ENCODE measurements at places on chromosomes 6 and 20. TPM values are rescaled to one million over a fixed set of nuclear protein-coding genes. Genes with fewer than 3 reads are reported as not detected.

MUC21 gene
- not detected for total RNA-seq

PRRT1 gene
- total RNA-seq: 0.87 TPM

BEND6 gene
- 2.0 TPM for total RNA-seq

HCRTR2 gene
- total RNA-seq: not detected

C20orf141 gene
- not detected for total RNA-seq

RHAG gene
- 1.7 TPM for total RNA-seq

BMP7 gene
- total RNA-seq: 11.7 TPM

FOXP4 gene
- 15.7 TPM for total RNA-seq

TBPL1 gene
- 14.9 TPM for total RNA-seq

SAPCD1 gene
- 5.5 TPM for total RNA-seq

MBOAT1 gene
- total RNA-seq: 19.6 TPM

HLA-DRA gene
- 179 TPM for total RNA-seq

DNA sequence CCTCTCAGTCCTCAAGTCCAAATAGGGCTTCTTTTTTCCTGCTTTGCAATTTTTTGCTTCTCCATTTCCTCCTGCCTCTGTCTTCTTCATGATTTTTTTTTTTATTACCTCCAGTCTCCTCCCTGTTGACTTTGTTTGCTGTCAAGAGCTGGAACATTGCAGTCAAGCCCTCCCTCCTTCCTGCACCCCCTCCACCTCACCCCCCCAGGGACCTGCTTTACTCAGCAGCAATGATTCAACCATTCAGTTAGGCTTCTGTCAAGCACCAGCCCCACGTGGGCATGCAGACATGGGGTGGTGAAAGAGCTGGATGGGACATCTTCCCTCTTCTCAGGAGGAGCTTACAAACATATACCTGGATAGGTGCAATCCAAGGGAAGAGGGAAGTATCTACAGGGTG lies 142.4 kb downstream of the LRFN2 start:
- DNase-seq: no peak

GRCh38 chr20:4017051-4017712 lies 1.8 kb upstream of the RNF24 start:
- no peak for DNase-seq

DNA sequence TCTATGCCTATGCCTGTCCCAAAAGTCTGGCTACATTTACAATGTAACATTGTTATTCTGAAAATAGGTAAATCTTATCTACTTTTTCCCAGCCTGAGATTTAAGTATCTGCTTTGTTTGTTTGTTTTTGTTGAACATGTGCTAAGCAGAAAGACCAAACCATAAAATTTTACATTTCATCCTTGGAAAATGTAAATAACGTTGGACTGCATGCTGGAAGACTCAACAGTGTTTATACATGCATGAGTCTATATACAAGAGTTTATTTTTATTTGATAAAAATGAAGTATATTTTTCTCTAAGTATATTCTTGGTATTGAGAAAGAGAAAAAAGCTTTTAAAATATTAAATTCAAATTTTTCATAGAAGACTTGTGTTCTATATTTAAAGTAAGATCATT lies 12.1 kb upstream of the PDE10A start:
- DNase-seq: no peak

DNA sequence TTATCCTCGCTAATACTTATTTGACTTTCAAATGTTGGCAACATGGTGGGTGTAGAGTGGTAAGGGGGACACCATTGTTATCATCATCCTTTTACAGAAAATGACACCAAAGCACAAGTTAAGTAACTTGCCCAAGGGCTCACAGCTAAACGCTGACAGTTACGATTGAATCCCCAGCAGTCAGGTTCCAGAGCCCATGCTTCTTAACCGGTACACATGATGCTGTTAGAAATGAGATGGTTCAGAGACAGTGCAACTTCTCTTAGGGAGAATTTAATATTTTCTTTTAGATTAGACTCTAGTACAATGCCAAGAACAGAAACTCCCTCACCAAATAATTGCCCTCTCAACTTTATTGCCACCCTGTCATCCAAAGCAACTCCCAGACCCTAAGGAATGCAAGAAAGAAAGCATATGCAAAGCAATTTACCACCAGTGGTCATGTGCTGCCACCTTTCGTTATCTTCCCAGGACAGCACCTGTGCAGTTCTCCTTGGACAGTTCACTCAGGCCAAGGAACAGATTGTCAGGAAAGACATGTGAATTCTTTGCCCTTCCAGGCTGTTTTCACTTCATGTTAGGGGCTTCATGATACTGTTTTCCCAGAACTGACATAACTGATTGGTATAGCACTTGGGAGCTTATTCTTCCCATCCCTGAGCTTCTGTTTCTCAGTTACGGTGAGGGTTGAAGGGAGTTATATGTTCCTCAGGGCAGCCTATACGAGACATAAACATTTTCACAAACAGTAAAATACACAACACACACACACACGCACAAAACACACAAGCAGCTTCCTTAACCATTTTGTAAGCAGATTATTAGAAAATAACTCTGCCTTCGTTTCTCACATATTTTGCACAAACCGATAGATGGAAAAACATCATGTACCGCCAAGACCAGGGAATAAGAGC lies 5.1 kb downstream of the HLA-DMA start:
- no peak for DNase-seq

- no peak for DNase-seq
Measured at GRCh38 chr6:3058957-3059356, 9.3 kb upstream of the RIPK1 start.

DNA sequence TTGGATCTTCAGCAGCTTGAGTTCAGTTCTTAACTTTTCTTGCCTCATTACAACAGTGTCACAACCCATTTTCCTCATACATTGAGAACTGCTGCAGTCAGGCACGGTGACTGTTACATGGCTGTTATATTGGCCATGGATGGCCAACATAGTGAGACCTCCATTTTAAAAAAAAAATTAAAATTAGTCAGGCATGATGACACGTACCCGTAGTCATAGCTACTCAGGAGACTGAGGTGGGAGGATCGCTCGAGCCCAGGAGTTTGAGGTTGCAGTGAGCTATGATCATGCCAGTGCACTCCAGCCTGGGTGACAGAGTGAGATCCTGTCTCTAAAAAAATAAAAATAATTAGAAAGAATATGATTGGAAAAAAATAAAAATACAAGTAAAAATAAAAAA lies 9.9 kb upstream of the MMP24 start:
- DNase-seq: no peak

DNA sequence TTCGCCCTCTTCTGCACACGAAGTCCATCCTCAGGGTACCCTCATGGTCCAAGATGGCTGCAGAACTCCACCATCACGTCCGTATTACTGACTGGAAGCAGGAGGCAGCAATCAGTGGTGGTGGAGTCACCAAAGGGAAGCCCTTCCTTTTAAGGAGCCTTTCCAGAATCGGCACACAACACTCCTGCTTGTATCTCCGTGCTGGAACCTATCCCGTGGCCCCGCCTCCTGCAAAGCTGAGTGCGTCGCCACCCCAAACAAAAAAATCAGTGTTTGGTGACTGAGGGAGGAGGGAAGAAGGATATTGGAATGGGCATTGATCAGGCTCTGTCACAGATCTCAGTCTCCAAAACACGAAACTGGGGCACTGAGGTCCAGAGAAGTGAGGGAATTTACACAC lies 5.8 kb upstream of the CCN5 start:
- no peak for DNase-seq

GRCh38 chr6:44733868-44734267 lies 346.4 kb downstream of the CDC5L start:
- no peak for DNase-seq

GRCh38 chr6:111606620-111607115 lies 990 bp upstream of the TRAF3IP2 start:
- DNase-seq: no peak

DNA sequence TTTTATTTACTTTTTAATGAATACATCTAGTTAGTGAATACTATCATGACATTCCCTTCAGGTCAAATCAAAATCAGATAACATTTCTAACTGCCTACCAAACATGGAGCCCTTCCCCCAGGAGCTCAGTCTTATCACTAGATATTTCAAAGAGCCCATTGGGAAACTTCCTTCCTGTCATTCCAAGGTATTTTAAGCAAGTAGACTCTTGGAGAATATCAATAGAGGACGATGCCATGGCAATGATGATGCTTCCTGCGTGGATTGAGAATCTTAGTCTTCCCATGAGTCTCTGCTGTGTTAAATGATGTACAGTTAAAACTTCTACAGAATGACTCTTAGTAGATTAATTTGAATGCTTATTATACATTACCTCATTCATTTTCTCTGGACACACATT lies 384.9 kb downstream of the CENPW start:
- no peak for DNase-seq

DNA sequence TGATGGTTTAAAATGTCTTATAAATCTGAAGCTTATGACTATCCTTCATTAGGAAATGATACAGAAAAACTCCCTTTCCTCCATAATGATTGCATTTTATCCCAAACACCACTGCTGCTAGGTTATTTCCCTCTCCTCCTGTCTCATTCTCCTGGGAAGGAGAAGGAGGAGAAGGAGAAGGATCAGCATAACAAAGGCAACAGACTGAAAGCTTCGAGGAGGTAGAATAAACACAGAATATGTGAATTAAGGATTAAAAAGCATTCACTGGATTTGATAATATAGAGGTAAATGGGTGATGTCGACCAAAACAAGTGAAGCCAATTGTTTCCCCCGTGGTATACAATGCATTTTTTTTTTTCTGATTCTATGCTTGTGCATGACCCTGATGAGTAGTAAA lies 82.0 kb downstream of the WASF1 start:
- no peak for DNase-seq

- no peak for DNase-seq
Measured at GRCh38 chr6:109081516-109082187, 13.0 kb downstream of the SESN1 start.

DNA sequence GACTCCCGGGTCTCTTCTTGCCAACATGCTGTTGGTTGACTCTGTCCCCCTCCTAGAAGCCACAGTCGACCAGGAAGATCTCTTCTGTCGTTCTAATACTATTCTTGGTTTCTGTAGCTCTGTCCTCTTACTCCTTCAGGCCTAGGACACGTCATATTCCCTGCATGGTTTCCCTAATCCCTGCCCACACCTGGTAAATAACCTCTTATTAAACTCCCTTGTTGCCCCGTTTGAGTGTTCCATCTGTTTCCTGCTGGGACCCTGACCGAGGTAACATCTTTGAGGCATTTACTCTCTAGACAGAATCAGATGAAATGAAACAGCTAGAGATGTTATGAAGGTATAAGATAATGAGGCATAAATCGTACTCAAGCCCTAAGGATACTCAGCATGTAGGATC lies 68.1 kb downstream of the PLCB4 start:
- no peak for DNase-seq

DNA sequence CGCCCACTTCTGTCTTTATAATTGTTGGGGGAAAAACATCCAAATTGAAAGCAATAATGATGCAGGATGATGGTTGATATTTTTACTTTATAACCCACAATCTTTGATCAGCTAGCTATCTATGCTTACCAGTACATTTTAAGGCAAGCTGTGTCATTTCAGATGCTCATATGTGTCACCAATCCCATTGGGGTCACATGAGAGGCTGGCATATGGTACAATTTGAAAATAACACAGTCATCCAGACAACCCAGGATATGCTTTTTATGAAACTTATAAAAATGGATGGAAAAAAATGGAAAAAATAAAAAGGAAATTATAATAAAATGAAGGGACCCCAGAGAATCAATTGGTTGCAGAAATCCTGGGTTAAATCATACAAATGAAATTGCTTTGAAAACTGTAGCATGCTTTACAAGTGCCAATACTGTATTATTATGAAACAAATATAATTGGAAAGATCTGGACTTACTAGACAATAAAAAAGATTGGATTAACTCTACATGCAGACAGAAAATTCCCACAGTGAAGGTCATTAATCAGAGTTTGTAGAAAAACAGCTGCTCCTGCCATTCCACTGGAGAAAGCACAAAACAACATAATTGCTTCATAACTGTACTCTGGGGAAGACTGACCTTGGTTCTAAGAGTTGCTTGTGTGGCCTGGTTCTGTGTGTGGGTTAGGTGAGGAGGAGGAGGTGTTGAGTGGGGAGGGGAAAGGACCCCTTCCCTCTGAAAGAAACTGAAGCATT lies 13.3 kb upstream of the PRIM2 start:
- no peak for DNase-seq

DNA sequence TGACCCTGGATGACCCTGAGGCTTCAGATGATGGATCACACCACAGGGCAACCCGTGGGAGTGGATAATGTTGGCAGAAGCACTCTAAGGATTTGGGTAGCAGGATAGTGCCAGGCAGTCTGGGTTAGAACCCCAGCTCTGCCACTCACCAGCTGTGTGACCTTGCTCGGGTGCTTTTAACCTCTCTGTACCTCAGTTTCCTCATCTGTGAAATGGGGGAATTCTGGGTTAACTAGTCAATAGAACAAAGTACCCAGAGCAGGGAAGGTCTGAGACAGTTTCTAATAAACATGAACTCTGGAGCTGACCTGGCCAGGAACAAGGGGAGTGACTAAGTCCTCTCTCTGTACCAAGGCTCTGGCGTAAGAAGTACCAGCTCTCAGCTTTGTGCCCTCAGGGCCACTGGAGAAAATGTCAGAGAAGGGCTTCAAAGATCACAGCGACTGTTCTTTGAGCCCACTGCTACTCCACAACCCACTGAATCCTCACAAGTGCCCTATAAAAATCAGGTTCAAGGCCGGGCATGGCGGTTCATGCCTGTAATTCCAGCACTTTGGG lies 14.7 kb upstream of the NOL4L start:
- no peak for DNase-seq

DNA sequence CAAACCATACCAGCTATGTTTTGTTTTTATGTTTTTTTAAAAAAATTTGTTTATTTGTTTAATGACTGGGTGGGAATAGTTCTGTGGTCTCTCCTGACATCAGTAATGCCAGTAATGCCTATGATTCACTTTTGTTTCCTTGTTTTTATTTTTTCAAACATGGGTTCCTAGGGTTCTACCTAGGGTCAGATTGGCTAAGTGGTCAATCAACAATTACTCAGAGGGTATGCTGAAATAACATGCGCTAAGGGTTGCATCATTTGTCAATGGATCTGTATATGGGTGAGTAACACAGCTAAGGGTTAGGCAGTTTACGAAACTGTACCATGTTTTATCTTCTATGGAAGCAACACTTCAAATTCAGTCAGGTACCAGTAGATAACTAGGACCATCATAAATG lies 583.8 kb upstream of the GJE1 start:
- DNase-seq: no peak

- DNase-seq: no peak
Measured at GRCh38 chr20:32291166-32291565, 13.7 kb downstream of the KIF3B start.

DNA sequence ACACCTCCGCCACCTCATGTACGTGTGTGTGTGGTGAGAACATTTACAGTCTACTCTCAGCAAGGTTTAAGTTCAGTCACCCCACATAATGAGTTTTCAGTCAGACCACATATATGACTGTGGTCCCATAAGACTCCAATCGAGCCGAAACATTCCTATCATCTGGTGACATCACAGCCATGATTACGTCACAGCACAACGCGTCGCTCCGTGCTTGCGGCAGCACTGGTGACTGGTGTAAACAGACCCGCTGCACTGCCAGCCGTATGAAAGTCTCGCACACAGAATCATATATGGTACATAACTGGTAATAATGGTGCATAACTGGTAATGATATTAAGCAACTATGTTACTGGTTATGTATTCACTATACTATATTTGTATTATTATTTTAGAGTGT lies 150.7 kb downstream of the DLL1 start:
- no peak for DNase-seq
